ENCODE measurements at places on chromosomes 6 and 20.

DNA sequence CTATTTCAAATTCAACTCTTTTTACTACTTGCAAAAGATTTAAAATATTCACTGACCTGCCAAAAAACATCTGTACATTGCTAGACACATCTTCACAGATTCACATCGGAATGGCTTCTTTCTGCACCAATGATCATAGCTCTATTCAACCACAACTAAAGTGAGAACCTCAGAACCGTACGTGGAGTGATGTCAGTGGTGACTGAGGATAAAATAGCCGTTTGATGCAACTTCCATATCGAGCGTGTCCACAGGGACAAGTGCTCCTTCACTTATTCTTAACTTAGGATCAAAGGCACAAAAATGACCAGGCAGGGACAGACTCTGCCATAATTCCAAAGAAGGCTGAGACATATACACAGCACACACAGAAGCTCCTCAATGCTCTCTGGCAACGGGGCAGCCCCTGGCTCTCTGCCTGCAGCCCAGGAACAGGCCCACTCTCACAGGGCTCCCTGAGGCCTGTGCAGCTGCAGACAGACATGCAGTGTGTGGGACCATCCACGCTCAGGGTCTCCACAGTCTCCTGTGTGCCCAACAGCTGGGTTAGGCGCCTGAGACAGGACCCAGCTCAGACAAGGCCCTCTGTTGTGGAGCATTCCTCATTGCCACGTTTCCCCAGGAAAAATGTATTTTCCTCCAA is 22.8 kb downstream of the FYN start:
- DNase-seq: no peak

GRCh38 chr6:144344646-144345045 is 59.5 kb downstream of the UTRN start:
- no peak for DNase-seq

- DNase-seq: no peak
These were observed 332.0 kb downstream of the BTBD9 start for GRCh38 chr6:38307740-38308139.

DNA sequence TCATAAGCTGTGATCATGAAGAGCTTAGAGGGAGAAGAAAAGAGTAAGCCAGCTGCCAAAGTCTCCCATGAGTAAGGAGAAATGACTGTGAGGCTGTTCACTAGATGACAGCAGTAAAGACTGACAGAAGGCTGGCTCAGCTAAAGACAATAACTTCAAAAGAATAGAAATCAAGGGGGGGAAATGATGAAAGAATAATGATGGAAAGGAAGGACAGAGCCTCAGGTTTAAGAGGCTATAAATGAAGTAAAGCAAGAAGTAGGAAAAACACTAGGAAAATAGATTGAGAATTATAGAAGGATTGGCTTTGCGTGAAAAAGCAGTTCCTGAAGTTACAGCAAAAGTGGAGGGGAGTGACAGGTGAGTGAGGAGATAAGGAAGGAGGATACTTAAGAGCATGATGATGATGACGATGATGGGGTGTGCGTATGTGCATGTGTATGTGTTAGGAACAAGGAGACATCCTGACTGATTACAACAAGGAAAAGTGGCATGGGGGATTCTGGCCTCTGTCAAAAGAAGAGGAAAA is 48.2 kb downstream of the HBS1L start:
- no peak for DNase-seq

DNA sequence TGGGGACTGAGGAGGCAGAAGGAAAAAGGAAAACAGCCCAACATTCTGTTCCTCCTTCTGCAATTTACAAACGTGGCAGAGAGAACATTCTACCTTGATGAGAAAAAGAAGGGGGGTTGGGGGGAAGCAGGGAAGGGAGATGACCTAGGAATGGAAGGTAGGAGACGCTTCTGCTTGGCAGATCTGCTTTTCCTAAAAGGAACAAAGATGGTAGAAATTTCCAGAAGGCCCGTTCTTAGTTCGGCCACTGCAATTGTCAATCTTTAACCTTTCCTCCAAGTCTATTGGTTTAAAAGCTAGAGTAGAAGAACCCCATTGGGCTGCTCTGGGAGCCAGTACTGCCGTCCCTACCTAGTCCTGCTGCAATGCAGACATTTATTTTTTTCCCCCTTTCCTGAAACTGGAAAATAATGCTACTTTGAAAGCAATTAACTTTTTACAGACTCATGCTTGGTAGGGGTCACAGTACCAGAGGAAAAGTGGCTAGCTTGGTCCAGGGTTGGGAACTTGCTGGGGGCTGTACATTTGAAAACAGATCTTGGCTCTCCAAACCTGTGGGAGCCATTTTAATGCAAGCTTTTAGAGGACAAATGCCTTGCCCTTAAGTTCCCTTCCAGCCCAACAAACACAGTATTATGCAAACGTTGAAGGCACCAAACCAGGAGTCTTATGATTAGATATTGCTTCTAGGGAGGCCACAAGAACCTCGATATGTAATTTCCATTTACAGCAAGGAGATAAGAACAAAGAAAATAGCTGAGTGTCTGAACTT is 2.6 kb downstream of the ZMYND8 start:
- no peak for DNase-seq

DNA sequence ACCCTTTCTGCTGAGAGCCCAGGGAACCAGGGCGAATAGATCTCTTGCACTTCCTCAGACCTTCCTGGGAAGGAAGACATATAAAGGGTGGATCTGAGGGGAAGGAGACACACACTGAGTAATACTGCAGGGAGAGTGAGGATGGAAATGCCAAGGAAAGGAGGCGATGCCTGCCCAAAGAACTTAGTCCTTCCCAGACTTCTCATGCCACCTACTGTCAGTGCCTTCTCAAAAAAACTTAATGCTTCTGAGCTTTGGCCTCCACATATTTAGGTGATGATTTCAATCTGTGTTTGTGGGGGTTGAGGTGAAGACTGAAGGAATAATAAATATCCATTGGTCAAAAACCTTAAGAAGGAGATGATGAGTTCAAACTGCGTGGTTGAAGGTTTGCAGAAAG is 9.7 kb downstream of the BTN3A1 start:
- DNase-seq: no peak

- no peak for DNase-seq
These were observed 73.0 kb upstream of the TULP1 start for GRCh38 chr6:35585658-35586057.

DNA sequence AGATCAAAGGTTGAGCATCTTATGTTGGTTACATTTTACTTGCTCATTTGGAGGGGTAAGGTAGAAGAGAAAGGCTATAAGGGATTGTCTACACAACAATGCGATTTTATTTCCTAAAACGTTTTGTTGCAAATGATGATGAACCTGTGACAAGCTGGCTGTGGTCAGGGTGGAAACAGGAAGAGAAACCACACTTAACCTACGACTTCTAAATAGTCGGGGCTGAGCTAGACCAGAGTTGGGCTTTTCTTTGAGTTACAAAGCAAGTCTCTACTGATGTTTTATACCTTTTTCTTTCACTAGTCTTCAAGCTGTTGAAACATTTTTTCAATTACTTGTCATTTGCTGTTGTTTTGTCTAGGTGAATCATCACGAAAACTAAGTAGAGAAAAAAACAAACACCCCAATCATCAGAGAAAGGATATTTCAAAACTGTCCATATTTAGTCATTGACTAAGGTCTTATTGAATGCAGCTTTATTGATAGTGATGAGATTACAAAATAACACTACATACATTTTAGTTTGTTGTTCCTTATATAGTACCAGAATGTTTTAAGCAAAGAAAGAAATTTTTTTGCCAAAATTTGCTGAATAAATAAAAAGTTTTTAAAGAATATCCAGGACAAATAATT is 18.0 kb downstream of the KLHL31 start:
- no peak for DNase-seq

GRCh38 chr6:110512991-110513390 is 36.6 kb upstream of the SLC22A16 start:
- no peak for DNase-seq

DNA sequence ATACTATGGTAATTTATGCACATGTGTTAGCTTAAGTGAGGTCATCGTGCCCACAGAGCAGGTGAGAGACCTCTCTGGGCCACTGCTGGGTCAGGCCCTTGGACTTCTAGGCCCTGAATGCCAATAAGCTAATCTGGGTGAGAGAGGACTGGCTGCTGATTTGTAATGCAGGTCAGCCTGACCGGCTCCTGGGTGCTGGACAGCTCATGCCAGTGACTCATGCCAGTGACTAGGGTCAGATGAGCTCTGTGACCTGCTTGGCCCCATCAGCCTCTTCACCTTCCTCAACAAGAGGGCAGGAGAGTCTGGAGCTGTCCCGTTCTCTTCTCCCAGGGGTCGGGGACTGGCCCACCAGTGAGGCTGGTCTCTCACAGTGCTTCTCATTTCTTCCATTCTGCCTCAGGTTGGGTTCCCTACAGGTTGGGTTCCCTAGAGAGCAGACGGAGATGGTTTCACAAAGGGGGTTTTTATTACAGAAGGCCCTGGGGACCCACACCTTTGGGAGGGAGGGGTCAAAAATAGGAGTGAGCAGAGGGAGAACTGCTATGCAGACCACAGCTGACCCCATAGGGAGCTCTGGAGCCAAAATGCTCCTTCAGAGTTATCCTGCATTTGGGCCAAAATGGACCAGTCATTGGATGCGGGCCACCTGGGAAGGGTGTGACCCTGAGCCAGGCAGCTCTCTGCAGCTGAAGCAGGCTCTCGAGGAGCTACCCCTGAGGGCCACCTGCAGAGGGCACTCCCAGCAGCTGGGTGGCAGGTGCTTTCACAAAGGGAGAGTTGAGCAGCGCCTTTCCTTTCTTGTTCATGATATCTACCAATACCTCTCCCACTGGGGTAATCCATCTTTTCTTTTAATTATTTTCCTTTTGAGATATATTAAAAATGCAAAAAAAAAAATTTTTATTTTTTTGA is 2.2 kb upstream of the OXT start:
- no peak for DNase-seq

DNA sequence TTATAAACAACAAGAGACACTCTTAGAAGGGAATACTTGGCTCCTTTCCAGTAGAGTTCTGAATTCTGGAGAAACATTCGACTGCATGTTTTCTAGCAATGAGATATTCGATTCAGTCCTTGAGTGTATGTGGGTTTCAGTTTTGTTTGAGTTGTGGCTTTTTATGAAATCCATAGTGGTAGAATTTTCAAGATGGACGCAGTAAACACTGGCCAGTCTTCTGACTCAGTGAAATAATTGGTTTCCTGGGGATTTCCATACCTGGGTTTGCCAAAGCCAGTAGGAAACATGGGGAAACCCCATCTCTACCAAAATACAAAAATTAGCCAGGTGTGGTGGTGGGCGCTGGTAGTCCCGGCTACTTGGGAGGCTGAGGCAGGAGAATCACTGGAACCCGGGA is 273.5 kb upstream of the PLCB4 start:
- no peak for DNase-seq

DNA sequence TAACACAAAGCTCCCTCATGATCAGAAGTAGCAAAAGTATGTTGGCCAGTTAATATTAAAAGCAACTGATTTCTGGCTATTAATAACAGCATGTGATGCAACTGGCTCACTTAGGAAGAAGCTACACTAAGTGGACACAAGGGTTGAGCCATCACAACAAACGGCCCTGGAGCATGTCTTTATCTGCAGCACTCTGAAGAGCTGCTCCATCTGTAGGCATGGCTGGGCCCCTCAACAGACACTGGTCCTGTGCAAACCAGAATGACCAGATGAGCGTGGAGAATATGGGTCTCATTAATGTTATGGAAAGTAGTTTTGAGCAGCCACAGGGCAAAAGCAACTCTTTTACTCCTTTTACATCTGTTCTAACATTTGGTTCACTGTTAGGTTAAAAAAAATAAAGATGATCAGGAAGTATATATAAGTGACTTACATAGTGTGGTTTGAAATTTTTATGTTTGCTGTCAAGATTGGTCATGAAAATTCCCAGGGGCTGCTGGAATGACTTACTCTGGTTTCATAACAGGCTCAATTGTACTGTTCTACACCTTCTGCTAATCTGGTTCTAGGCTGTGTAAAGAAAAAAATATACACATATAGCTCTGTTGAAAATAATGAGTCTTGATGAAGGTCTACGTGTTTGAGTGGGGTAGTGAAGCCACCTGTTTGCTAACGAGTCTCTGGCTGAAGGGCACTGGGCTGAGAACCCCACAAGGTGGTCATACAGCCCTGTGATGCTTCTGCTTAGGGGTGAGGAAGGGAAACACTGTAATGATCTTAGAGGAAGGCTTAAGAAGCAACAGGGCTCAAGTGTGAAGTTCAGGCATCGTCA is 58.1 kb downstream of the INSM1 start:
- DNase-seq: no peak

- no peak for DNase-seq
These were observed 17.1 kb downstream of the DDX27 start for GRCh38 chr20:49236301-49236700.

- DNase-seq: no peak
These were observed 259.5 kb upstream of the JARID2 start for GRCh38 chr6:14986370-14986769.

- peak; percentile 49 for DNase-seq
These were observed 68.4 kb downstream of the ATG5 start for GRCh38 chr6:106257195-106257594.

DNA sequence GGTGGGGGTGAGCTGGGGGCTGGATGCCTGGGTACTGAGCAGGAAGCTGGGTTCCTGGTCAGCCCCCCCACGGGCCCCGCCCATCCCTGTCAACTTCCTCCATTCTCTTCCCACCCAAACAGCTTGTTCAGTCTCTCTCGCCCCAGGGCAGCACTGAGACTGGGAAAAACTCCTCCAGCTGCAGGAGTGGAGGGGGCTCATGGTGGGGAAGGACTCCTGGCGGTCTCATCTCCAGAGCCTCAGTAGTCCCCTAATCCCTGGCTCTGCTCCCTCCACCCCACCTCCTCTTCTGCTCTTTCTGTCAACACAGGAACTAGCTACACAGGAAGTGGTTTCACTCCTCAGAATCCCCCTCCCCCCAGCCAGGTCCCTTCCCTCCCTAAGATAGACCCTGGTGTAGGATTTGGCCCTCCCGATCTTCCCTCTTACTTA is at the start of gene GPSM3:
GPSM3 (minus strand) TSS at position 36 of the 432 bp plus-strand sequence. CDS start 130 bp downstream, outside the sequence.
- no peak for DNase-seq

DNA sequence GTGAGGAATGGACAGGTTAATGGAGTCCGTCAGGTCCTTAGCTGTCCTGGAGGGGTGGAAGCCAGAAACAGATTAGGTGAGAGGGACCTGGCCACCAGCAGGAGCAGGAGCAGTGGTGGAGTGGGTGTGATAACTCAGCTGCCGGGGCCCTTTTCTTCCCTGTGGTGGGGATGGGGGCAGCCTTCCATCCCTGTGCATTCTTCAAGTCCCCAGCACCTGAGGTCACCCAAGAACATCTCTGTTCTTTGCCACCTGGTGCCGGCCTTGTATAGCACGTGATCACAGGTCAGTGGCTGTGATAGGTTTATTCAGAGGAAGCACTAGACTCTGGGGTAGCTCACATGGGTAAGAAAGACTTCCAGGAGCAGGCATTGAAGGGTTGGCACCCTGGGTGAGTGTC is 16.6 kb downstream of the ERGIC3 start:
- DNase-seq: no peak

Measured in foreskin keratinocyte (primary cell).